DMS79 treated with DMSO at 0.1 percent for 48 hours (cell line): ENCODE measurements at places on chromosomes 5 and 9.
A peak's percentile ranks its signal among the peaks of the same experiment; 100 is the strongest.

DNA sequence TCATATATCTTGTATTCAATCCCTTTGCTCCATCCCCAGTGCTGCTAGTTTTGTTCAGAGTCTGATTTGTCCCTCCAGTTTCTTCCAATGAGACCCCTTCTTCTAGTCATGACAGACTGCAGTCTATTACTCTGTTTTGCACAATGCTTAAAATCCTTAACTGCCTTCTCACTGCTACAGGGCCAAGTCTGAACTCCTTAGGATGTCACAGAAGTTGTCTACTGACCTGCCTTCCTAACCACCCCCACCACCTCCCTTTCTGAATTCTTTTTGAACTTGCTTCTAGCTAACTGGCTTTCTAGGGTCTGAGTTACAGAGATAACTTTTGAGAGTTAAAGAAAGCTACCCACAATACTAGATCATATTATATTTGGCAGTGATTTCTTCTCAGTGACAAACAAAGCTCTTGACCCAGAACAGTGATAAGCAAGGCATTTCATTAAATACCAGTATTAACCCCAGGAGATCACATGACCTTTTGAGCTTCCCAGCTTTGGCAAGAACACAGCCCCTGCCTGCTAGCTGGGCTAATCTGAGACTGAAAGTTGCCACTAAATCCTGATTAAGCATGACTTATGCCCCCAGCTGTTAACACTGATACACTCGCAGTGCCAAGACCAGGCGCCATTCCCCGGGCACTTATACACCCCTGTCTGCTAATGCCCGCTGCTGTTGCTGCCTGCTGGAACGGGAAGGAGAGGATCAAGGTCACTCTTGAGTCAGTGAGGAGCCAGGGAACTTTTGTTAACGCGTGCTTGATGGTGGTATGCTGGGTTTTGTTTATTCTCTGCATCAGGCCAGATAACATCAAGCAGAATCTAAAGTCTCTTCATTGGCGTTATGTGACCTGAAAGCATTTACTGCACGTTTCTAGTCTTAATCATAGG is 36.4 kb upstream of the ADAMTSL1 start:
- DNase-seq, result peak; percentile 27

- DNase-seq, result no peak
Measured at GRCh38 chr5:11197726-11198125, 436.7 kb upstream of the DAP start.

GRCh38 chr5:109908366-109908765 is 218.6 kb downstream of the MAN2A1 start:
- DNase-seq, result no peak

DNA sequence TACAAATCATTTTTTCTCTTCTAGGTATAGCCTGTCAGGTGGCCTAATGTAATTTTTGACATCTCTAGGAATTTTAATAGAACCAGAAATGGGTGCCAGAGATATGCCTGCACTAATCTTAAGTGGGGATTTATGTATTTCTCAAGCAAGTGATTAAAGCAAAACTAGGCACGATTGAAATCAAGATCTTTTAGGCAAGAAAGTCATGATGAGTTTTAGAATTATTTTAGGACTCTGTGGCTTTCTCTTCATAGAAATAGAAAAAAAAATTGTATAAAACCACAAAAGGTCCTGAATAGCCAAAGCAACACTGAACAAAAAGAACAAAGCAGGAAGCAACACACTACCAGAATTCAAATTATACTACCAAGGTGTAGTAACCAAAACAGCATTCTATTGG is 952 bp upstream of the AMACR start:
- peak; percentile 9 for DNase-seq

- DNase-seq, result no peak
Measured at GRCh38 chr5:157259699-157260098, 6.2 kb upstream of the CYFIP2 start.

DNA sequence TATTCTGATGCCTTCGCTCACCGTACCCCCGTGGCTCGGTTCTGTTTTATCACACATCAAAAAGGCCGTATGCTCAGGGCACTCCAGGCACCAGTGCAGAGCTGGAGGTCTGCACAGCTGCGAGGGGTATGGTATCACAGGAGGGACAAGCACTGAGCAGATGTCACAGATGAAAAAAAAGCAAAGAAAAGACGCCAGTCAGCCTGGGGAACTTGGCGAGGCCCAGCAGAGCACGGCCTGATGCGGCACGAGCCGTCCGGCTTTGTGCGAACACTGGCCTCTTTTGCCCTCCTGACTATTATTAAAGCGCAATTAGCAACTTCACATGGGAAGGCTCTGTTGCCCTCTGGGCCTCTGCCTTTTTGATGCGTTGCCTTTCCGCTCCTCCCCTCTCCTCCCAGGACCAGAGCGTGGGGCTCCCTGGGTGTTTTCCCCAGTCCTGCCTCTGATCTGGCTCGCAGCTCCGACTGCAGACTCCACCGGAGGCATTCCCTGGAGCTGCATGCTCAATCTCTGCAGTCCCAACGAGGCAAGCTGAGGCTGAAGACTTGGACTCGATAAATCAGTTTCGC is 44.4 kb downstream of the AK8 start:
- no peak for DNase-seq

- DNase-seq, result no peak
Measured at GRCh38 chr9:112631313-112632070, 86.4 kb downstream of the INIP start.
